ENCODE measurements at places on chromosomes 4 and X.

DNA sequence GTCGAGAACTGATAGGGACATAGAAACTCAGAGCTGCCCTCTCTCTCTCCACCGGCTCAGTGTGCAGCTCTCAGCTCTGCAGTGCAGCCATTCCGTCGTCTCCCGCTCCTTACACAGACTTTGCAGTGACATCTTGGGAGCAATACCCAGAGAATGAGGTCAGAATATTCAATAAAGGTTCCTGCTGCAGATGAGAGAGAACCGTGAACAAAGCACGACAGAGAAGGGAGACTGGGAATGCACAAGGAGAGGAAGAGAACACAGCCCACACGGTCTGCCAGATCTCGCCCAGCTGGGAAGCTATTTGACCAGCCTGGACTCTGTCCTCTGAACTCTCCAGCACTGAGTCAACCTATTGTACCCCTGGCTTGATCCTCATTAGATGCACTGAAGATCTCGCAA, 118.0 kb upstream of the PPARGC1A start:
- DNase-seq, result no peak

DNA sequence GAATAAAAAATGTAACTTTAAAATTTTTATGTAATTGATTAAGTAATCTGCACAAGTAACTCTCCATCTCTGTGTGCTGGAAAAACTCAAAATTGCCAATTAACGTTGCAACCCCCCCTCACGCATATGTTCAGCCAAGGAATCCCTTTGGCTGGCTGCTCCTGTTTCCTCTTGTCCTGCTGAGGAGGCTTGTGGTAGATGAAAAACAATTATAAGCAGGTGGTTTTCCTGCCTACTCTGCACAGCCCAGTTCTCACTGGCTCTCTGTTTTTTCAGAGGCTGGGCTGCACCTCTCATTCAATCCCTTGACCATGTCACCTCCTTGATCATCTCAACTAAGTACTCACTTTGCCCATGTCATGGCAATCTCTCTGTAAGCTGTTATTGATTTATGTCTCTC, 1068.4 kb downstream of the ARAP2 start:
- no peak for DNase-seq

GRCh38 chr4:105462576-105462975, 11.3 kb downstream of the PPA2 start:
- DNase-seq, result no peak

GRCh38 chr4:140112576-140112975, 41.4 kb downstream of the MAML3 start:
- no peak for DNase-seq

- no peak for DNase-seq
Measured at GRCh38 chrX:138082251-138082650, 516.3 kb downstream of the ZIC3 start.

- DNase-seq, result no peak
Measured at GRCh38 chr4:36281384-36282106, at the start of gene DTHD1. Gene DTHD1 (plus strand): TSS chr4:36281616. CDS start chr4:36281759, 143 bp downstream.

DNA sequence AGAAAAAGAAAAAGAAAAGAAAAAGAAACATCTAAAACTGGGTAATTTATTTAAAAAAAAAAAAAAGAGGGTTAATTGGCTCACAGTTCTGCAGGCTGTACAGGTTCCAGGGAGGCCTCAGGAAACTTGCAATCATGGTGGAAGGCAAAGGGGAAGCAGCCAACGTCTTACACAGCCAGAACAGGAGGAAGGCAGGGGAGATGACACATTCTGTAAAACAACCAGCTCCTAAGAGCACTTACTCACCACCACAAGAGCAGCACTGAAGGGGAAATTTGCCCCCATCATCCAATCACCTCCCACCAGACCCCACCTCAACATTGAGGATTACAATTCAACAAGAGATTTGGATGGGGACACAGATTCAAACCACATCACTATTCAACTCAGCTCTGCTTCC, 36.8 kb upstream of the TMEM184C start:
- DNase-seq, result no peak

DNA sequence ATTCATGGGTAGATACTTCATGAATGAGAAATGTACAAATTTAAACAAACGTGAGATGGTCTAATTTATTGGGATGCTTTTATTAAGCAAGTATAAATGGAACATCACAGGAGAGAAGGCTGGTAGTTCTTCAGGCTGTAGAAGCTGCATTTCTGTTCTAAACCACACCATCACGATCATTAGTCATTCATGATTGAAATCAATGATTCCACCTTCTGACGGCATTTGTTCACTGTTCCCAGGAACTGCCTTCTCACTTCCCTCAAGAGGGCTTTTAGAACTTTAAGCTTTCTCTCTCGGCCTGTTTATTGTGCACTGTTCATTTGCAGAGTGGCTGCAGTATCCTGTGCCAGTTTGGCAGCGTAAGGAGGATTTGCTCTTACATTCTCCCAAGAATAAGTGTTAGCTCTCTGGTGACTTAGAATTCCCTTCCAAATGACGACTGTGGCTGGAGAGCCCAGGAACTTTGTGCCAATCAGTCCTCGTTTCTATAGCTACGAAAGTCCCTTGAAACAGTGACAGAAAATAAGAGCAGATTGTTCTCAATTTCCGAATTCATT, 54.7 kb downstream of the MFAP3L start:
- DNase-seq, result no peak

GRCh38 chrX:151754047-151754429, 19.5 kb downstream of the CNGA2 start:
- no peak for DNase-seq

DNA sequence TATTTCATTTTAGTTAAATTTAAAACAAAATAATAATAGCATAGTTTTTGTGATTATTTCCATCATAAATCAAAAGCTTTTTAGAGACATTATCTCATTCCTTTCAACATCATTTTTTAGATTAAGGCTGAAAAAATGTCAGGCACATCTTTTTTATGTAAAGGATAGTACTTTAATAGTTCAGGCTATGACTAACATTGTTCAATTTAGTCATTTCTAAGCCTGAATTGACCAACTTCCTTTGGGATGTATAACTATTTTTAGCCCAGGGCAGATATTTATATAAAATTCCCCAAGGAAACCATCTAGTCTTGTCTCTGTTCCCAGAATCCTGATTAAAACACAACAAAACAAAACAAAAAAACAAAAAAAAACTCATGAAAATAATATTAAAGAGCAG, 145.6 kb upstream of the PCDH18 start:
- DNase-seq, result no peak

DNA sequence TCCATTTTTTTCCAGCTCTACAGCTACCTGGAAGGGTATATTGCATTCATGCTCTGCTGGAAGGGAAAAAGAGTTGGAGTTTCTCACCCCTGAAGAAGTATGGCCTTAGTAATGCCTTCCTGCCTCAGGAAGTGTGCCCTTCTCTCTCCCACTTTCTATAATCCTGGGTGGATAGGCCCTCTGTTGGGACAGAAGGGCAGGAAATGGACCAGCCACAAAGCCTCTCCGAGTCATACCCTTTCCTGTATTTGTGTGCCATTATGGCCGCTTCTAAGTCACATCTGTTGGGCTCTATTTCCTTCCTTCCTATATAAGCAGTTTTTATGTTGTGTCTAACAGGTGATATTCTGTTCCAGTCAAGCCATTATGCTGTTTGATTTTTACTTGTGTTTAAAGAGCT, 74.8 kb upstream of the SMARCA5 start:
- no peak for DNase-seq

DNA sequence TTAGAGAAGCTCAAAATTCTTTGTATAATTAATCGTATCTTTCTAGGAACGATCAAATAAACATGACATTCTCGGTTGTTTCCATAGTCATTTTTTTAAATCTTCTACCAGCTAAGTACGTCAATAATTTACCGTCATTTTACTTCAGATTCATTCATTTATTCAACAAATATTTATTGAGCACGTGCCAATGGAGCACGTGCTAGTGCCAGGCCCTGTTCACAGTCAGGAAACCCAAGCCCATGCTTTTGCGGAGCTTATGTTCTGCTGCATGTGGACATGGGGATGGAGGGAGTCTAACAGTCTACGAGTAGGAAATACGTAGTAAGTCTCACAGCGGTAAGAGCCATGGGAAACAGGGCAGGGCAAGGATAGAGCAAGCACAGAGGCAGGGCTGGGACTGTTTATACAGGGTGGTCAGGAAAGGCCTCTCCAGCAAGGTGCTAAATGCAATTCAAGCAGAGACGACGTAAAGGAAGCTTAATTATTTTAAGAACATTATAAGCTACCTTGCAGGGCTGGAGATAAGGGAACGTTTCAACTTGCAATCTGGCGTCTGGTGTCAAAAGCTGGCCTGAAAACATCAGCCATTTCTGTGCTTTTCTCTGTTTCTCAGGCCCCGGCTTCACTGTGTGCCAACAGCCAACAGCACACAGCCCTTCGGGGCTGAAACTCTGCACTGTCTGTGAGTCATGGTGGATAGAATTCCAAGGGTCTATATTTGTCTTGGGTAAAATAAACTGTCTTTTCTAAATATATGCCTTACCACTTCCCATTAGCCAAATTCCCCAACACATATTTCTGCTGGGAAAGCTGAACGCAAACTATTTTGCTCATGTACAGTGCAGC, 517.1 kb upstream of the ZFP42 start:
- DNase-seq, result no peak

GRCh38 chr4:94447754-94448411, 3.9 kb upstream of the PDLIM5 start:
- no peak for DNase-seq

DNA sequence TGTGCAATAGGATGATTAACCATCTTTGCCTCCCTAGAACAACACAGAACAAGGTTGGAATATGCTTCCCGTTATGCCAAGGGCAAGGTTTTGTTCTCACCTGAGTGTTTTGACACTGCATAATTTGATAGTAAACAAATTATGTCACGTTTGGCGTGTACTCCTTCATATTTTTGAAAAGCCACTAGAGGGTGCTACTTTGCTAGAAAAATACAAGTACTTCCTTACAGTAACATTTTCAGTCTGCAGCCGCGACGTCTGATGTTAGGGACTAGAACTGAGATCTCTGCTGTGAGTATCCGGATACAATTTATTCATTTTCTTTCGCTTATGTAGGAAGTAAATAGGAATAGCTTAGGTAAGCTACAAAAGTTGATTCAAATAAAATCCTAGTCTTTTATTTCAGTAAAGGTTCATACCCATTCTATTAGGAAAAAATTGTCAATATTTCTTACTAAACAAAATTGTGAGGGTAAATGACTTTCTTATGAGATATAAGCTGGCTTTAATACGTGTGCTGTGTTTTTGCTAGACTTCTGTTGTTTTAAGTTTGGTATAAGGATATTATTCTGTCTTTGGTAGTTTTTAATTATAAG, 181.1 kb upstream of the WDFY3 start:
- DNase-seq, result peak; percentile 29

DNA sequence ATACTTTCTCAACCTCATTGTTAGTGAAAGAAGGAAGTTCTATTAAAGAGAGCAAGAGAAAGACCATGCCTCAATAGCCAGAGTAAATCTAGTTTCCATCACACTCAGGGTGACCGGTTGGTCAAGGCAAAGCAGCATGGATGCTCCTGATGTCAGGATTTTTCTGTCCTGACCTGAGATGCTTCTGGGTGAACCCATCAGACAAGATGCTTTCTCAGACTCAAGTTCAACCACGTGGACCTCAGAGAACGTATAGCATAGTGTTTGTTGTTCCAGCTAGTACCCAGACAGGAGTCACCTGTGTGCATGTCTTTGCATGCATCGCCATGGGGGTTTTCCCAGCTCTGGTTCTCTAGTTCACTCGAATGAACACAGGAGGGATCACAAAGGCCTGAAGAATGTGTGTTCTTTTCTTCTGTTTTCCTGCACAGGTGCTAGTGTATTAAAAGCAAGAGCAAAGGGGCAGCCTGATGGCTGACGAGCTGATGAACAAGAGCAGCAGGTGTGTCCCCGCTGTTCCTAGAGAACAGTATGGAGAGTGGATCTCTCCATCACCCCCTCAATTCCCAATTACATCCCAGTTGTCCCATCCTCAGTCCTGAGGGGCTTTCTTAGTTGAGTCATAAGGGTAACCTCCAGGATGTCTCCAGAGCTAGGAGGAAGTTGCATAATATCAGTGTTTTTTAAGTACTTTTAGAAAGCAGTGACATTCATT, 110.5 kb upstream of the ENPP6 start:
- no peak for DNase-seq

GRCh38 chrX:13198056-13198761, 121.6 kb downstream of the ATXN3L start:
- DNase-seq, result no peak

- DNase-seq, result no peak
Measured at GRCh38 chr4:74840936-74841509, 46.7 kb upstream of the BTC start.

DNA sequence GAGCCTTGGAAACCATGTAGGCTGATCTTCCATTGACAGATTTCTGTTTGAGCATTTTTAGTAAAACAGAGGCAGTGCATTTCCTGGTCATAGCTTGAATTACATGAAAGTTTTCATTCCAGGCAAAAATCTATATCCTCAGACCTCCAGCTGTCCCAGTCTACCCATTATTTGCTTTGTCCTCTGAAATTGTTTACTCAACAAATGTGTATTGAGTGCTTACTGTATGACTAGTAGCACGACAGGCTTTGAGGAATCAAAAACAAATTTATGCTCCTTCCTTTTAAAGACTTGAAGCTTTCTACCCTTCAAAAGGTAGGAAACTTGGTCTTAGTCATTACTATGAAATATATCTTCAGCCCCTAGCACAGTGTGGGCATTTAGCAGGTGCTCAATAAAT, 307.9 kb upstream of the IGFBP7 start:
- DNase-seq, result no peak

DNA sequence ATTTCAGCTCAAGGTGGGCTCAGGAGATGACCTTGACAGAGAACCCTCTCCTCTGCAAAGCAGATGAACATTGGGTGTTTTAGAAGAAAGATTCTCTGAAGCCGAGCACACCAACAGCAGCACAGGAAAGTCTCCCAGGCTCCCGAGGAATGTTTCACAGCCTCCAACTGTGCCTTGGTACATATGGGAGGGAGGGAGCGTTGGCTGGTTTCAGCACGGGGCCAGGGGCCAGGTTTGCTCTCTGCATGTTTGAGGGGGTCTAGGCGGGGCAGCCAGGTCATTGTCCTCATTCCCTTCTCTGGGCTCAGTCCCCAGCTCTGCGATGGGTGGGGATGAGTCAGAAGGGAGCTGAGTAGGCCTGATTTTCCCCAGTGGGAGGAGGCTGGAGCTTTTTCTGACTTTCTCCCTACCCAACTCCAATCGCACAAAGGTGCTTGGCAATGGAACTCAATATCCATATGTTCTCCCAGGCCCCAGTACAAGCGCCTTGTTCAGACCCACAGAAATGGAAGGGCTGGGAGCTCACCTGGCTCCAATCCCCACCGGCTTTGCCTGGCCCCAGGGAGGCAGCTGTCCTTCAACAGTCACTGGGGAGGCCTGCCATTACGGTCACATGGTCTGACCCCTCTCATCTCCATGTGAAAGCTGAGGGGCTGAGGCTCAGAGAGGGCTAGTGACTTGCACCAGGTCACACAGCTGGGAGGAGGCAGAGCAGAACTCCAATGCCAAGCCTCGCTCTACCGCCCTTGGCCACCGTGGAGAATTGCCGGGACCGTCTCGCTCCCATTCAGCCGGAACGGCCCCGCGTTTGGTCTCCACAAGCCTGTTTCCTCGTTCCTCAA, 108.4 kb upstream of the AFAP1 start:
- no peak for DNase-seq

DNA sequence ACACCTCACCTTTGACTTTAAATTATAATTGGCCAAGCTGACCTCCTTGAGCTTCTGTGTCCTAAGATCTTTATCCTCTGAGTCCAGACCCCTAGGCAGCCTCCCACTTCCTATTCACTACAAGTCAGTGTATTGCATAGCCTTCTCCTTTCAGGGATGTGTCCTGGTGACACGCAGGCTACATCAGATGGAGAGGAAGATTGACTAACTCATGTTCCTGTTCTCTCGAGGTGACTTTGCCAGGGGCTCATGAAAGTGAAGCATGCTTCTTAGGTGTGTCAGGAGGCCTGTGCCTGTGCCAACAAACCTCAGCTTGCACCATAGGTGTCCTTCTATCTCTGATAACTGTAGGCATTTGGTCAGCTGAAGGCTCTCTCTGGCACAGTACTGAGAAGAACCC, 195.7 kb upstream of the HS3ST1 start:
- DNase-seq, result no peak
